Nucleus accumbens (tissue), 56 donors: ENCODE measurements at places on chromosomes 6 and 20.

DNA sequence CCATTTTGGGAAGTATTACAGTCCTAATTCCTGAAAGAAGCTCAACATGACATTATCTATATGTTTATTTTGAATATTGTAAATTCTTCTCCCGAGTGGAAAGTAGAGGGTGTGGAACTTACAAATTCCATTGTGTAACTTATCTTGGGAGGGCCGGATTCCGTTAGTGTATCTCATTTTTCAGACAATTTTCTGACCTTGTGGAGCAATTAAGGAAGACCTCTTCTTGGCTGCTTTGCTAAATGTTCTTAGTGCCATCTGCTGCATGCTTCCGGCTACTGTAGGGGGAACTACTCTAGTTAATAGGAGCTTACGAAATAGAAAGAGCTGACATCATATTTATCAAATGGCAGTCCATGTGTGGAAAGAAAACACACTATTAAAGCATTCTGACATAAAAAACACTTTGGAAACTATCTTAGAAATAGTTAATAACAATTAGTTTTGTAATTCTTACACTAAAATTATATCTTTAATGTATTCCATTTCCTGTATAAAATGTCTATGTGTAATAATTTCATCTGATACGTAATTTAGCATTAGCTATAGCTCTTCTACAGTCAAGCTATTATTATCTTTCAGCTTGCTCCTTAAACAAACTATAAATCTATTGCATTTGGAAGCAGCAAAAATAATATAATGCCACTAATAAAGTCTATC is 41.5 kb upstream of the KCNQ5 start:
- DNase-seq: peak; percentile 5

GRCh38 chr20:14580418-14581074 is 243.1 kb upstream of the FLRT3 start:
- DNase-seq: no peak

- no peak for DNase-seq
These were observed 1.6 kb downstream of the KIAA0408 start for GRCh38 chr6:127457456-127458064.

GRCh38 chr6:111530667-111531066 is 47.6 kb upstream of the REV3L start:
- no peak for DNase-seq

- DNase-seq: no peak
These were observed 31.4 kb downstream of the HAO1 start for GRCh38 chr20:7908905-7909304.

- no peak for DNase-seq
These were observed 1570.0 kb upstream of the DEFB115 start for GRCh38 chr20:29687438-29687837.

GRCh38 chr6:167549213-167549612 is 224.3 kb downstream of the TTLL2 start:
- no peak for DNase-seq

DNA sequence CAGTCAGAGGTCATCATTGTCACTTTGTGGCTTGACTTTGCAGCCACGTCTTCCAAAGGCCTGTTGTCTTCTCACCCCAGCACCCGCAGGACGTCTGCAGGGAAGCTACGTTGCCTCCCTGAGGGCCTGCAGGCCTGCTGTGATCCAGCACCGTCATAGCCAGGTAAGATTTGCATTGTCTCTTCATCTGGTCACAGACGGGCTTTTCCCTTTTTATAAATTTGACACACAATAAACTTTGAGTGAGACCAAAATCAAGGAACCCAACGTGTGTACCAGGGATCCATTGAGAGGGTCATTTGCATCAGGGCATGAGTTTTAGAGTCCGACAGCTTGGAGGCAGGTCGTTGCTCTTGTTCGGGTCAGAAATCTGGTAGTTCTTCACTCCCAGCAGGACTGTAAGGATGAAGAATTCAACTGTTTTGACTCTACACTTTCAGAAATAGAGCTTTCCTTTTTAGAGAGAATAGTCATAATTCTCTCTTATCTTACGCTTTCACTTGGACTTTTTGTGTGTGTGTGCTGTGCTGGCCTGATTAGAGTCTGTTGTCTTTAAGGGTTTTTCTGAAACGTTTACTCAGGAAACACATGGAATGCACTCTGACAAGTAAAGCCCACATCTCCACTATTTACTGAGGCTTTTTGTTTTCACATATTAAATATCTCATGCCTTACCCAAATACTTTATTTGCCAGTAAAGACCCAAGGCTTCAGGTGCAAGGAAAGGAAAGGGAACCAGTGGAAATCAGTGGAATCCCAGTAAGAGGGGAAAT is 177.2 kb upstream of the TAB2 start:
- no peak for DNase-seq

GRCh38 chr6:25006565-25007001 is 70.8 kb upstream of the RIPOR2 start:
- DNase-seq: no peak

DNA sequence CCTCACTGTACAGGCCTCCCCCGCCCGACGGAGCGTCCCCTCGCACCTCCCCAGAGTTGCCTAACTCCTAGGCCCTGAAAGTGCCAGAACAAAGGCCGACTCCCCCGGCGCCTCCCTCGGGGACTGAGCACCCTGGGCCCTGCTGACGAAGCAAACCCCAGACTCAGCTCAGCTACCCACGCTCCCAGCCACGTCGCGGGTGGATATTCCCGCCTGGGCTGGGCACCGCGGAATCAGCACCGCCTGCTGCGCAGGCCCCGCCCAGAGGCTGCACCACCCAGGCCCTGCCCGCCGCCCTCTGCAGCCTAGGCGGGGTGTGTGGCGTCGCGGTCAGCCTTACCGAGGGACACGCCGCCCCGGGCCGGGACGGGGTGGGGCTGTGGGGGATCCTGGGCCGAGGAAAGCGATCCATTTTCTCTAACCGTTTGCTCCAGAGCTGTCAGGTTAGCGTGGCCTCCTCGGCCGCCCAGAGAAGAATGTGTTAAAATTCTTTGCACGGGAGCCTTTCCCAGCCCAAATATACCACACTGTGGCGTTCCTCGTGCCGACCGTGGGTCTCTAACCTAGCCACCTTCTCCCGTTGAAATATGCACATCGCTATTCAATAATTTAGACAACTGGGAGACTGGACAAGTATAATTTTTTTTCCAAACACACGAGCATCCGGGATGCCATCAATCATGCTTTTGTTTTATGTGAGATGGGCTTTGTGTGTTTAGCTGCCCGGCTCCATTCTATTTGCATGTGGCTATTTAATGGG is 31.4 kb downstream of the TFAP2A start:
- no peak for DNase-seq

GRCh38 chr6:654136-654535 is 2.8 kb downstream of the HUS1B start:
- DNase-seq: no peak

DNA sequence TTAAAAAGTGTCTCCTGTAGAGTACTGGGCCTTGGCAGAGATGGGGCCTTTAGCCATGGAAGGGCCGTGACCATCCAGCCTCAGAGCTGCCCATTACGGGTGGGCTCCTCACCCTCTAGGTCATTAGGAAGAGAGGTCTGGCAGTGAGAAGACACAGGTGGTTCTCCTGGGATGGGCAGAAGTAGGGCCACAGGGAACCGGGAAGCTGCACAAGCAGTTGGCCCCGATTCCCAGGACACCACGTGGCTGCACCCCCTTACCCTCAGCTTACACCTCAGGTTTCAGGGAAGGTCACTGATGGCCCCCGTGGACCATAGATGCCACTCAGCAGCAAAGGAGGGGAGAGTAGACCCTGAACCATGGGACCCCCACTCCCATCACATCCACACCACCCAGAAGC is 1.6 kb downstream of the RAET1G start:
- DNase-seq: no peak

GRCh38 chr6:107118976-107119375 is 3.7 kb upstream of the BEND3 start:
- no peak for DNase-seq

DNA sequence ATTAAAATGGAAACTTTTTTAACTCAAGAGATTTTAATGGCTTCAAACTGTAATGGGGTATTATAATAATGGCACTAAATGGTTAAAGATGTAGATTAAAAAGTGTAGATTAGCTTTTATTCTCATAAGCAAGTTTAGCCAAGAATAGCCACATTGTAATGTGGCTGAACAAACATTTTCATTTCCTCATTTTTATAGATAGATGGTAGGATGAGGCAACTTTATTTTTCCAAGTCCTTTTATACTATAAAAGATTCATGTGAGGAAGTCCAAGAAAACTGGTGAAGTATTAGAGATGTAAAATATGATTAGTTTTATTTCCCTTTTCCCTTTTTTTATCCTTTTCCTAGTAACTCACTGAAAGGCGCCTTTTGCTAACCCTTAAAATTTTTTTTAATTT is 88.8 kb downstream of the ATRN start:
- no peak for DNase-seq

DNA sequence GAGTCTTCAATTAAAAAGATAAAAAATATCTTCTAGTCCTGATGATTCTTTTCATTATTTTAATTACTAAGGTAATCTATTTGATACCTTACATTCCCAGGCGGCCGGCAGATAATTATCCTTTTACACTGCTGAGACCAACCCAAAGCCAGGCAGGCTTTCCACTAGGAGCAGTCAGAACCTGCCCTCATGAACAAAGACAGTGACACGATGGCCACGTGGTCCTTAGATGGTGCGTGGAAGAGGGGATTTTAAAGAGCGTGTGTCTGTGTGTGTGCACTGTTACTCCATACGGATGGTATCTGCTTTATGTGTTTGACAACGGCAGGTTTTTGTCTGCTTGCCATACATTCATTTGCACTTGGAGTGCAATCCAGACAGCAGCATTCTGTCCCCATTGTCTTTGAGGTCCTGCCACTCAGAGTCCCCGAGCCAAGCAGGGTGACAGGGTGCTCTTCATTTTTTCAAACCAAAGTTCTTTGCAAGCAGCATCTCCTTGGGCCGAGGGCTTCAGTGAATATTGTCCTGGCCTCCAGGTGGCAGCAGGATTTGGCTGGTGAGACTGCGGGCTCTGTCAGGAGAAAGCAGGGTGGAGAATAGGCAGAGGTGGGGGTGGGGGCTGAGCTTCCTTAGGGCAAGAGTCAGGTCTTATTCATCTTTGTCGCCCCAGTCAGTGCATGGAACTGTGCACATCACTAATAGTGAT is 260.5 kb downstream of the NRN1 start:
- no peak for DNase-seq

DNA sequence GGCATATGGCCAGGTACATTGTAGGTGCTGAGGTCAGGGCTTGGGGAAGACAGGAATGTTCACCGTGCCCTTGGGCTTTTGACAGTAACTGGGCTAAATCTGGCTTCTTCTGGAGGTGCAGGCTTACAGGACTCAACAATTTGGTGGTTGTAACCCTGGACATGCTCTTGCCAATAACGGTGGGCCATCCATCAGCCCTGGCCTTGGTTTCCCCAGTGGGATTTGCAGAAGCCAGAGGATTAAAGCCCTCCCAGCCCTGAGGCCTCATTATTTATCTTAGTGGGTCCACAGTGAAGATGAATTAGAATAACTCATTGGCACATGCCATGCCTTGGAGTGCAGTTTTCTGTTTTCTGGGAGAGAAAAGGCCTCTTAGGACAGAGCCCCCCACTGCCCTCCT is 44.0 kb downstream of the TOX2 start:
- DNase-seq: no peak

GRCh38 chr20:19974630-19975435 is 42.3 kb upstream of the NAA20 start:
- peak; percentile 80 for DNase-seq

DNA sequence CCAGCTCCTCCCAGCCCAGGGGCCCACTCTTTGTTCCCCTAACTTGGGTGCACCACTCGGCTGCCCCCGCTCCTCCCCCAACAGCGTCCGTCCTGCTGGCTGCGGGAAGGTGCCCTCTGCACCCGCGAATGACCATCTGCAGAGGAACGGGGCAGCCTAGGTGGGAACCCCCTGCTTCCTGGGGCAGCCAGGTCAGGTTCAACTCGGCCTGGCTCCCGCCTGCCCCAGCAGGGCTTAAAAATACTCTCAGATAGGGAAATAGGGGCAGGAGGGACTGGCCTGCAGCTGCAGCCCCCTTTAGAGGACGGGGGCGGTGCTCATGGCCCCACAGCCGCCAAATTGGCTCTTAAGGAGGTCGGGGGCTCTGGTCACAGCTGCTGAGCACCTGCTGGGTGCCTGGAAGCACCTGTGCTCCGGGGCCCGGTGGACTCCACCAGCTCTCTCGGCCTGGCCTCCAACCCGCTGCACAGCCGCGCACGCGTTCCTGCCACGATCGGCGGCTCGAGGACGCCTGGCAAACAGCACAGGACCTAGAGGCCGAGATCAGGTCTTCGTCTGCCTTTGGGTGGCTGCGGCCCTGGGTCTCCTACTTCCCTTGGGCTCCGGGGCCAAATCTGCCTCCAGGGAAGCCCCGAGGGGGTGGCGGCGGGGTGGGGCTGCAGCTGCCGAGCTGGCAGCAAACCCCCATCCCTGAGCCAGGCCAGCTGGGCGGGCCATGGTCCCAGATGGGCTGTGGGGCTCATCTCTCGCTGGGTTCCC is 700 bp upstream of the LAMA5 start:
- no peak for DNase-seq

DNA sequence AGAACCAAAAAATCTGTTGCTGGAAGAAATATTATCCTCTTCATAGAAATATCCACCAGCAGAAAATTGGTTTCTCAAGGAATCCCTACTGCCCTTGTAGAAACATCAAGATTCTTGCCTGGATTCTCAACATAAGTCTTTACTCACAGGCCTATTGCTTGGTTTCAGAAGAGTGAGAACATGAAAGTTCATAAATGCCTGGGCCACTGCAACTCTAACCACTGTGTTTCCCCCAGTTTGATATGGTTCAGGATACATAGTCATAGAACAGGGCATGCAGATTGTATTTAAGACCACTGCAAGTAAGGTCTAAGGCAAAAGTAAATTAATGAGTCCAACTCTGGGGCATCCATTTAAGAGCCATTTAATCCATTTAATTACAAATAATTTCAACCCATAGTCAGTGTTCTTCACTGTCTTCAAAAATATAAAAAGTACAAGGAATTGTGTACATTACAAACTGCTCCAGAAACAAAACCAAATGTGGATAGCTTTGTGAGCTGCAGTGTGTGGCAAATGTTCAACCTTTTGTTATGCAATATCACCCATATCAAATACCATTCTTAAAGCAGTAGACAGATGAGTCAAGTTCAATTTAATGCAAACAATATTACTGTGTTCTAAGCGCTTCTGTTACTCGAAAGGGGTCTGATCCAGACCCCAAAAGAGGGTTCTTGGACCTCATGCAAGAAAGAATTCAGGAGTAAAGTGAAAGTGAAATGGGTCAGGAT is 83.3 kb downstream of the OPRM1 start:
- no peak for DNase-seq

GRCh38 chr6:20769631-20770030 is 235.4 kb downstream of the CDKAL1 start:
- no peak for DNase-seq

DNA sequence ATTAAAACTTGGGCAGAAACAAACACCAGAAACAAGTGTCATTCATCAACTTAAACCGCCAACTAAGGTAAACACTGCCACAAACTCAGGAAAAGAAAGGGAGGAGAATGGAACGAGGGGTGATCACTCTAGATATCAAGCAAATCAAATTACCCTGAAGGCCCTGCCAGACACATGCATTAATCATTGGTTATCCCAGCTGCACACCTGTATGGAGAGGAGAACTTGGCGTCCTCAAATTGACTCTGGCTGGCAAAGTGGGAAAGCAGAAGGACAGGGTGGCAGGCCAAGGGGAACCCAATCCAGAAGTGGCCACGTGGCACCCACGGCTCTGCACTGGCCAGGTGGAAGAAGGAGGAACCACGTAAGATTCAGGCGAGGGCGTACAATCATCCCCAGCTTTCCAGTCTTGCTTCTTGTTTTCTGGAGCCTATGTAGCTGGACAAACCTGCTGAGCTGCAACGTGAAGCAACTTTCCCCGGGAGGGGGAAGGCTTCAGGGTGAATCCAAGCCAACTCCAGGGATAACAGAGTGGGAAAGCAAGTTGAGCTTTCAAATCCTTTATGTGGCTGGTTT is 156.2 kb upstream of the JARID2 start:
- DNase-seq: no peak

- DNase-seq: no peak
These were observed 25.8 kb upstream of the CCN6 start for GRCh38 chr6:112027942-112028674.
